ENCODE measurements at places on chromosomes 2 and 18.

GRCh38 chr2:43542285-43542933, 53.4 kb downstream of the THADA start:
- peak; percentile 85 for DNase-seq

DNA sequence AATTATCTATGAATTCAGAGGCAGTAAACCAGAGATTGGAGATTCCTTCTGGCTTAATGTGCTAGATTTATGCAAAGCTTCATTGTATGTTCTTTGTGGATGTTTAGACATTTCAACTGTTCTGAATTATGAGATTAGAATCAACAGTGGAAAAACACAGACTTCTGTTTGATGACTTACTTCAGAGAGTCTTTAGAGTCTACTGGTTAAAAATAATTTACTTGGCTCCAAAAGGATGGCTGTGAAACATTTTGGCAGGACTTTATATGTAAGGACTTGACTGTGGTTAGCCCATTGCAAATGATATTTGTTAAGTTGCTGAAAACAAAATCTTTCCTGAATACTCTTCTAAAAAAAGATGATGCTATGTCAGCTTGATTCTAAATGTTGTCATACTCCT, 25.5 kb upstream of the LRRC30 start:
- no peak for DNase-seq

- DNase-seq, result peak; percentile 80
Measured at GRCh38 chr2:202035089-202035940, 1.7 kb downstream of the FZD7 start.

DNA sequence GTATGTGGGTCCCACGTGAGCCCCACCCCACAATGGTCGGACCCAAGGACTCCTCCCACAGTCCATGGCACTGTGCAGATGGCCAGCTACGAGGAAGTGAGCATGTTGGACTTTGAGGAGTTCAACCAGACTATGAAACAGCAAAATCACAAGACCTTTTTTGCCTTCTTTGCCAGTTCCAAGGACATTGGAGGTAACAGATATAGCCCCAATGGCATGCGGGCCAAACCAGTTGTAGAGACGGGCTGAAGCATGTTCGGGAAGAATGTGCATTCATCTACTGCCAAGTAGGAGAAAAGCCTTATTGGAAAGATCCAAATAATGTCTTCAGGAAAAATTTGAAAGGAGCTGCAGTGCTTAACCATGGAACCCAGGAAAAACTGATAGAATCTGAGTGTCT, 12.6 kb downstream of the DNER start:
- no peak for DNase-seq

DNA sequence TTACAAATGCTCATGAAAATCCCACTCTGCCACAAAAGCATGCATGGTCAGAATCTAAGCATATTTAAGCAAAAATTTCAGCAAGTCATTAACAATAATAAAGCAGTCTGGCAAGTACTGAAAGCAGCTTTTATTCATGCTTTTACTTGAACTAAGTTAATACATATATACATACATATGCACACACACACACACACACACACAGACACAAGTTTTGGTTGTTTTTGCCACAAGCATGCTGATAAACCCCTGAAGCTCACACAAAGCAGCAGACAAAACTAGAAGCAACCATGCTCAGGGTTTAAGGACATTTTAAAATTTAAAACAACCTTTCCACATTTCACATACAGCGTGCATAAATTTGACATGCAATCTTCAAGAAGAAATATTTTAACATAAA, 819.1 kb upstream of the FSHR start:
- no peak for DNase-seq

DNA sequence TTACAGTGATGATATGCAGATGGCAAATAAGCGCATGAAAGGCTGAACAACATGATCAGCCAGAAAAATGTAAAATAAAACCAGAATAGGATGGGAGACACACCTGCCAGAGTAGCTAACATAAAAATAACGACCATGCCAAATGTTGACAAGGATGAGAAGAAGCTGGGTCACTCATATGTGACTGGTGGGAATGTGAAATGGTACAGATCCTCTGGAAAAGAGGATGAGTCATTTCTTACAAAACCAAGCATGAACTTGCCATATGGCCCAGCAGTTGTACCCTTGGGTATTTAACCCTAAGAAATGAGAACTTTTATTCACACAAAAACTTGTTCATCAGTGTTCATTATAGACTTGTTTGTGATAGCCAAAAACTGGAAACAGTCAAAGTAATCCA, 143.8 kb downstream of the SH3BP4 start:
- no peak for DNase-seq

DNA sequence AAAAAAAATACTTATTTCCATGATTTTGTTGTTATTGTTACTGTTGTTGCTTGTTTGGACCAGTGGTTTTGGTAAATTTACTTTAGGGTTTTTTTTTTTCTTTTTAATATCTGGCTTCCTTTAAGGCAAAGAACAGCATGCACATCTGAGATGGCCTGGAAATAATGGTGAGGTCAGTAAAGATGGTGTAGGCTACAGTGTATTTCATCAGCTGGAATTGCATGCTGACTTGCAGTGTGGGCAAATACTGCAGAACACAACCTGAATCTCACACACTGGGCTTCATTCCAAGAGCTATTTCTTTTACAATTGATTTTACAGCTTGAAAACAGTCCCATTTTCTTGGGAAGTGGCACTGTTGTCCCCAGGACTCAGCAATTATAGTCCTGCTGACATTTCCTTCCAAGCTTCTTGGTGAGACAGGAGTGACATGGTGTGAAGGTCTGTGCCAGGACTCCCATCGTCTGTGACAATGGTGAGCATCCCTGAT, 376.1 kb upstream of the SOX11 start:
- DNase-seq, result no peak

- DNase-seq, result peak; percentile 39
Measured at GRCh38 chr2:6181926-6182325, 489.7 kb downstream of the SOX11 start.
